ENCODE measurements at places on chromosomes 5 and 9.

DNA sequence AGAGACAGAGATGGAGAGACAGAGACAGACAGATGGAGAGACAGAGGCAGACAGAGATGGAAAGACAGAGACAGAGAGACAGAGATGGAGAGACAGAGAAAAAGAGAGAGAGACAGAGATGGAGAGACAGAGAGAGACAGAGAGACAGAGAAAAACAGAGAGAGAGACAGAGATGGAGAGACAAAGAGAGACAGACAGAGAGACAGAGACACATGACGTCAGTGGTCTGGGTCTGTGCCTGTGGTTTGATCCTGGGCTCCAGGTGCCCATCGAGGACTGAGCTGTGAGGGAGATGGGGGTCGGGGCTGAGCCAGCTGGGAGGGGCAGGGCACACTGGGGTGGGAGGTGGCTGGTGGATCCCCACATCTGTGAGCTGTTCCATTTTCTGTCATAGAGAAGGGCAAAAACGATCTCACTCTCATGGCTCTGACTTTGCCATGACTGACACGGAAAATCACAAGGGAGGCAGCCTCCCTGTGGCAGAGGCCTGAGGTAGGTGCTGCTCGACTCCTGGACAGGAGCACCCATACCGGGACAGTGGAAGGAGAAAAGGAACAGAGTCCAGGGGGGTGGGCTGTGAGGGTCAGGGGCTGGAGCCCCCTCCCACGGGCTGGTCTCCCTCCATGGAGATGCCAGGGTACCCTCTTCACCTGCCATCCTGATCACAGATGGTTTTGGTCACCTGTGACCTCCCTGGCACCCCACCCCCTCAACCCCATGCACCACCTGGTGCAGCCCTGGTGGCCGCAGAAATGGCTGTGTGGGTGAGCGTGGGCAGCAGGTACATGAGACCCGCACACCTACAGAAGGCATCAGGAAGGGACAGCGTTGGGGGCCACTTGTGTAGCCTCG is 28.8 kb downstream of the GLT6D1 start:
- DNase-seq, result no peak

GRCh38 chr9:29873579-29873978 is 2300.3 kb upstream of the C9orf72 start:
- no peak for DNase-seq

GRCh38 chr5:79850941-79851340 is 140.1 kb downstream of the MTX3 start:
- DNase-seq, result no peak

DNA sequence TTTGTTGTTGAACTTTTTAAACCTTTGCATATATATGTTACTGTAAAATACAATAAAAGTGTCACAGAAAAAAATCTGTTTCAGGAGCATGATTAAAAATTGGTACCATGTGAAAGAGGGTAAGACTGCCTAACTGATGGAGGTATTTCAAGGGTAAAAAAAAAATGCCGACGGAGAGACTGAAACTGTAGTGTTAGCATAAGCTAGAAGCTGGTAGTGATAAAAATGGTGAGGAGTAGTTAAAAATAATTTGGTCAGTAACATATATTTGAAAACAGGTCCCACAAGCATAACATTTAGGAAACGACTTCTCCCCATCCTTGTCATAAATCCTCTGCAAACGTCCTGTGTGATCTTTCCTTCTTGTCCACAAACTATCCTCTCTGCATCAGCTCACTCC is 64.7 kb downstream of the MEF2C start:
- no peak for DNase-seq

DNA sequence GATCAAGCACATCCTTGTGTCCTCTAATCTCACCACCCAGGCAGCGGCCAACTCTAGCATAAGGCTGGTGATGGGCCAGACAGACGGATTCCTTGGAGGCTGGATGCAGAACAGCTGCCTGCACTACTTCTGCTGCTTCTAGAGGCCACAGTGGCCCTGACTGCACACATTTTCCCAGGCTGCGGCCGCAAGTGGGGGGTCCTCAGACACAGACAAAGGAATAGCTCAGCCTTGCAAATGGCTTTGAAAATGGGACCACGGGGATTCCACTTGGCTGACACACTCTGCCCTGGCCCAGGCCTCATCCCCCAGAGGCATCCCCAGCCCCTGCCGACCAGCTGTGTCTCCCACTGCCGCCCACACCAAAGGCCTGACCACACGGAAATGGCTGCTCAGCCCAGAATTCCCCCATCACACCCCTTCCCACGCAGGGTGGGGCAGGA is 540.8 kb downstream of the BNC2 start:
- DNase-seq, result no peak

GRCh38 chr9:89661956-89662717 is 57.3 kb downstream of the GADD45G start:
- no peak for DNase-seq

Data from memory B cell (primary cell).